ENCODE measurements at places on chromosomes 13 and 19.

DNA sequence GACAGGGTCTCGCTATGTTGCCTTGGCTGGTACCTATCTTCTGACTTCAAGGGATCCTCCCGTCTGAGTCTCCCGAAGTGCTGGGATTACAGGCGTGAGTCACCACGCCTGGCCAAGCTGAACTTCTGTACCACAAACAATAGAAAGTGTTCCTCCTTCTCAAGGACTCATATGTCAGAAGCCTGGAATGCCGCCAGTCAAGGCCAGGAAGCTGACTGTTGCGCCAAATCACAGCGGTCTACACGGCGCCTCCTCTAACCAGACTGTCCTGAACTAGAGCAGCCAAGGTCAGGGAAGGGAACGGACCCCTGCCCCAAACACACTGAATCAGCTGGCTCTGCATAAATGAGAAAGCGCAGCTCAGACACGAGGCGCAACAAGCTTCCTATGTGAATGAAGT is 14.6 kb downstream of the RAB20 start:
- DNase-seq = no peak

DNA sequence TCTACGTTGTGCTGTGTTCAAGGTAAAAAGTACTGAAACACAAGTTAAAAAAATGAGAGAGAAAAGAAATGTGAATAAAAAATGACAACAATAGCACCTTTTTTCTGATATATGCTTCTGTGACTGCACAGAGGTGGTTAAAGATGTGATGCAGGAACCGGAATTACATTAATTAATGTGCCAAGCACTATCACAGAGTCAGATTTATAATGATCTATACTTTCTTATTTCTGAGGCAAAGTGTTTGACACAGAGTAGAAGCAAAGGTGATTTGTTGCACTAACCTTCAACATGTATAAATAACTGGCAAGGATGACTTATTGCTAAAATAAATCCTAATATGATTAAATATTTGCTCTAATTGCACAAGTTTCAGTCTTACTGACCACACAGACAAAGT is 654.6 kb upstream of the SLITRK1 start:
- DNase-seq = no peak

DNA sequence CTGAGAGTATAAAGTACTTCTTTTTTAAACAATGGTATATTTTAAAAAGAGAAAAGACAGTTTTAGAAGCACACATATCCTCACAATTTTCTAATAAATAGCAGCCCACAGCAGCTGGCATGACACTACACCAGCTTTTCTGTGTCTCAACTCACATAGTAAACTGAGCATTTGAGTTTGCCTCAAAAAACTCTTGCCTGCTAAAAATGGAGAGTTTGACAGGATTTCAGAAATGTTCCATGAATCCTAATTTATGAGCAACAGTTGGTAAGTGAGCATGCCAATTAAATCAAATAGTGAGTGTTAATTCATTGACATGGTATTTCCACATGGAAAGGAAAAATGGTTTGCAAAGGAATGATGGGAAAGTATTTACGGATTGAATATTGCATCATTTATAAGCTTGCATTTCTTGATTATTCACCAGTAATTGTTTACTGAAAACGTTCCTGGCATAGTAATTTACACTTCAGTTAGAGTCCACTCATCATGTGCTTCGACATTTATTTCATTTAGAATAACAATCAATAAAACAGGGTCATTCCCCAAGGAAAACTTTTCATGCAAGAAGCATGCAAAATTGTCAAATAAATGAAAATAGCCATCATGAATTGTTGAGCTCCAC is 323.0 kb downstream of the EFNB2 start:
- DNase-seq = no peak

- no peak for DNase-seq
Observed at GRCh38 chr13:26941345-26942174, 181.0 kb upstream of the GPR12 start.

DNA sequence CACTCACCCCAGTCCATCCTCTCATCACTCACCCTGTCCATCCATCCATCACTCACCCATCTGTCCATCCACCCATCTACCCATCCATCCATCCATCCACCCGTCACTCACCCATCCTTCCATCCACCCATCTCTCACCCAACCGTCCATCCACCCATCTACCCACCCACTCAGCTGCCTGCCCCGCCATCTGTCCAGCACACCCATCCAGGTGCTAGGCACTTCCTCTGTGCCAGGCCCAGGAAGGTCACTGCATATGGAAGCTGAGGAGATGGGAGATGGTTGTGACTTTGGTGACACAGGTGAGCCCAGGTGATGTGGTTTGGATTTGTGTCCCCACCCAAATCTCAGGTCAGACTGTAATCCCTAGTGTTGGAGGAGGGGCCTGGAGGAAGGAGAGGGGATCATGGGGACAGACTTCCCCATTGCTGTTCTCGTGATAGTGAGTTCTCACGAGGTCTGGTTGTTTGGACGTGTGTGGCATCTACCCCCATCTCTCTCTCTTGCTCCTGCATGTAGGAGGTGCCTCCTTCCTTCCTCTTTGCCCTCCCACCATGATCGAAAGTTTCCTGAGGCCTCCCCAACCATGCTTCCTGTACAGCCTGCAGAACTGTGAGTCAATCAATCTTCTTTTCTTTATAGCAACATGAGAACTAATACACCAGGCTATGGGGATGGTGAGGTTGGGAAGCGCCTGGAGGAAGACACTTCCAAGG is 15.9 kb upstream of the C13orf46 start:
- no peak for DNase-seq

GRCh38 chr19:5953680-5954213 is 24.2 kb downstream of the RANBP3 start:
- DNase-seq = no peak

DNA sequence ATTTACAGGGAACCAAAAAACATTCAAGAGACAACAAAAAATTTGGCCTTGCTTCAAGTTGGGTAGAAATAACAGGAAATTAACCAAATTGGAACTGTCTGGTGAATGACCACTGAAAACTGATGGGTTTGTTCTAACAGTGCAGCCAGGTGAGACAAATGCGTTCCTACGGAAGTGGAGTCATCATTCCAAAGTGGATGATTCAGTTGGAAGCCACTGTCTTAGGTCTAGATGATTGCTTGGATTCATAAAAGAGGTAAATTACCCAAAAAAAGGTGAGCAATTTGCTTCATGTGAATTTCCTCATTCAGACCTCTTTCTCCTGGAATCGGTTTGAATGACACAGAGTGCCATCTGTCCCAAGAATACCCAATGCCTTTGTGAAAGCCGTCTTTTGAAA is 87.1 kb upstream of the IPO5 start:
- no peak for DNase-seq

Data from NCI-H2171 (cell line).